ENCODE measurements at places on chromosomes 1 and 21.
A peak's percentile ranks its signal among the peaks of the same experiment; 100 is the strongest.

DNA sequence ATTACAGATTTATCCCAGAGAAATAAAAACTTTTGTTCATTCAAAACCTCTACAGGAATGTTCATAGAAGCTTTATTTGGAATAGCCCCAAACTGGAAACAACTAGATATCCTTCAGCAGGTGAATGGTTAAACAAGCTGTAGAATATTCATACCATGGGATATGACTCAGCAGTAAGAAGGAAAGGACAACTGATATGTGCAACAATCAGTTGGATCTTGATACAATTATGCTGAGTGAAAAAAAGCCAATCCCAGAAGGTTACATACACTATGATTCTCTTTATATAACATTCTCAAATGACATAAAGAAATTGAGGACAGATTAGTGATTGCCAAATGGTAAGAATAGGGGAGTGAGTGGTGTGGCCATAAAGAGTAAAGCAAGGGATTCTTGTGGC lies 376.7 kb downstream of the S1PR1 start:
- no peak for DNase-seq

- no peak for DNase-seq
These were observed 99.3 kb upstream of the ESRRG start for GRCh38 chr1:216822480-216822879.

DNA sequence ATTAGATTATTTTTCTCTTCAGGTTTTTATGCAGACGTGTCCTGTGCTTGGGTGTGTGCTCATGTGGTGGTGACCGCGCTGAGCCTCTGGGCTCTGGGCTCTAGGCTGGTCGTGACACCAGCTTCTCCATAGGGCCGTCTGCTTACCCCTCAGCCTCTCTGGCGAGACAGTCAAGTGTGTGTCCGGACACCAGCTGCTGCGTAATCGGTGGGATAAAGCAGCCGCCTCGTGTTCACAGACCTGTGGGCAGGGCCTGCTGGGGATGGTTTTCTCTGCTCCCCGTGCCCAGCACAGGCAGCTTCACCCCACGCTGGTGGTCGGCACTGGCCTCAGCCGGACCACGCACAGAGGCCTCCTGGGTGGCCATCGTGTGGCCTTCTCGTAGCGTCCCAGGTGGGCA lies 33.6 kb upstream of the DIP2A start:
- no peak for DNase-seq

GRCh38 chr1:93446837-93447451 lies 974 bp upstream of the FNBP1L start:
- DNase-seq: no peak

DNA sequence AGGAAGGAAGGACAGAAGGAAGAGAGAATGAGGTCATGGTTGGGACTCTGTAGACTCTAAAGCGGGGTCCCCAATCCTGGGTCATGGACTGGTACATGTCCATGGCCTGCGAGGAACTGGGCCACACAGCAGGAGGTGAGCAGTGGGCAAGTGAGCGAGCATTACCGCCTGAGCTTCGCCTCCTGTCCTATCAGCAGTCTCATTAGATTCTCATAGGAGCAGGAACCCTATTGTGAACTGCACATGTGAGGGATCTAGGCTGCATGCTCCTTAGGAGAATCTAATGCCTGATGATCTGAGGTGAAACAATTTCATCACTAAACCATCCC lies 128.9 kb downstream of the TRABD2B start:
- DNase-seq: no peak

DNA sequence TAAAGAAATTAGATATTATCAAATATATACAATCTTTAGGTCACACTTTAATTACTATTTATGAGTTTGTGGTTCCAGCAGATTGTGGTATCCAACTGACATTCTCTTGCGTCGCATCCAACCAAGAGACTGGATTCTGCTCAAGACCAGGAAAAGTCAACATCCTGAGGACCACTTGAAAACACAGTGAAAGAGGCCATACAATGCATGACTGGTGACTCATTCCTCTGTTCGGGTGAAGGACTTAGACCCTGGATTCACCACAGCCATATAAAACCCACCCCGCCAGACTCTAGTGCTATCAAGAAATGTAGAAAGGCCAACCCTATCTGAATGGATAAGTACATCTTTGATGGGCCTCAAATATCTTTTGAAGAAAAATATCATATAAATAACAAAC lies 14.5 kb upstream of the CFHR4 start:
- no peak for DNase-seq

DNA sequence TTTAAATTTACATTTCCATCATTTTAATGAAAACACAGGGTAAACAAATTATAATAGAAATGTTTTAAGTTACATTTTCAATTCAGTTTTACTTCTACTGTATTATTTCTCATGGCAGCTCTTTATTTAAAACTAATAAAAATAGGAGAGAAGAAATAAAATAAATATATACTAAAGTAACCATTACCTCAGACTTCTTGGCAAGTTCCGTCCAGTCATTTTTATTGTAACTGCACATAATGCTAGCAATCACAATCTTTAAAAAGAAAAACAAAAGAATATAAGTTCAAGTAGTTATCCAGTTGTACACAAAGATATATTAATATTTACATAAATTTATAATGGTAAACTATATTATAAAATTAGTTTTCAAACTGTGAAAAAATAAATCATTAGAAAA lies 538.6 kb downstream of the DPYD start:
- no peak for DNase-seq

GRCh38 chr1:26190373-26190987 lies at the start of gene CATSPER4:
Gene CATSPER4 (plus strand): TSS chr1:26190602. CDS start chr1:26190628, 26 bp downstream.
- DNase-seq: no peak

- DNase-seq: no peak
These were observed 76.0 kb upstream of the PTGFRN start for GRCh38 chr1:116833718-116834117.

- DNase-seq: no peak
These were observed 12.5 kb upstream of the ATF3 start for GRCh38 chr1:212595787-212596714.

DNA sequence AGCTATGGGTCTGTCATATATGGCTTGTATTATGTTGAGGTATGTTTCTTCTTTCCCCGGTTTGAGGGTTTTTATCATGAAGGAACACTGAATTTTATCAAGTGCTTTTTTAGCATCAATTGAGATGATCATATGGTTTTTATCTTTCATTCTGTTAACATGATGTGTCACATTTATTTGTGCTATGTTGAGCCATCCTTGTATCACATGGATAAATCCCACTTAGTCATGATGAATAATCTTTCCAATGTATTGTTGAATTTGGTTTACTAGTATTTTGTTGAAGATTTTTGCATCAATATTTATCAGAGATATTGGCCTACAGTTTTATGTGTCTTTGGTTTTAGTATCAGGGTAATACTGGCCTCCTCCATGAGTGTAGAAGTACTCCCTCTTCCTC lies 61.7 kb downstream of the GPR137B start:
- no peak for DNase-seq

- no peak for DNase-seq
These were observed 298.3 kb downstream of the MATN1 start for GRCh38 chr1:30425046-30425445.

DNA sequence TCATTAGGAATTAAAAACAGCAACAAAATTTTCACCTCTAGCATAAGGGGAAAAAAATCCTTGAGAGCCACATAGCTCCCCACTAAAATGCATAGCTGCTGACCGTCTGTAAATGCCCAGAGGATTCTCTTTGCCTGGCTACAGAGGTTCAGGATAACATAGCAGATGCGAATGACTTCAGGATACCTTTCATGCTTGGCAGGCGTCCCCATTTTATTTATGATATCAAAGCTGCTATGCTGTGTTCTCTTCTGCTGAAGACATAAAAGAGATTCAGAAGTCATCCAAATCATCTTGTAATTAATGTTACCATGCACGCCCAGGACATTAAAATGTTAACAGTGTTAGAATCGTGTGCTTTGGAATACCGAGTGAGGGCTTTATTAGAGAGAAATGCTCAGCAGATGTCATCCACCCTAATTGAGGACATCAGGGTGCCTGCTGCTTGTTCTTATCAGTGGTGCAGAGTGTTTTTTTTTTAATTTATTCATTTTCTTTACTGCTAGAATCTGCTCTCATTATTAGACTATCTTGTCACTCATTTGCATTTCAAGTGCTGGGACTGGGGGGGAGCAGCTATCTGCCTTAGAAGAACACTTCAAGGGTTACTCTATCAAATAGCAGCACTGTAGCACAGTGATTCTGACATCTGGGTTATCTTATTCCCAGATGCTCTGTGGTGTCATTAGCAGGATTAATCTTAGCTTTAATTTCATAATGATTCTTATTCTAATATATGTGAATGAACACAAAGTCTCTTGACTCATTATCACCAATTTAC lies 139.5 kb downstream of the ZNF326 start:
- DNase-seq: no peak

- DNase-seq: no peak
These were observed 49.4 kb downstream of the HSD3B1 start for GRCh38 chr1:119556423-119556822.

DNA sequence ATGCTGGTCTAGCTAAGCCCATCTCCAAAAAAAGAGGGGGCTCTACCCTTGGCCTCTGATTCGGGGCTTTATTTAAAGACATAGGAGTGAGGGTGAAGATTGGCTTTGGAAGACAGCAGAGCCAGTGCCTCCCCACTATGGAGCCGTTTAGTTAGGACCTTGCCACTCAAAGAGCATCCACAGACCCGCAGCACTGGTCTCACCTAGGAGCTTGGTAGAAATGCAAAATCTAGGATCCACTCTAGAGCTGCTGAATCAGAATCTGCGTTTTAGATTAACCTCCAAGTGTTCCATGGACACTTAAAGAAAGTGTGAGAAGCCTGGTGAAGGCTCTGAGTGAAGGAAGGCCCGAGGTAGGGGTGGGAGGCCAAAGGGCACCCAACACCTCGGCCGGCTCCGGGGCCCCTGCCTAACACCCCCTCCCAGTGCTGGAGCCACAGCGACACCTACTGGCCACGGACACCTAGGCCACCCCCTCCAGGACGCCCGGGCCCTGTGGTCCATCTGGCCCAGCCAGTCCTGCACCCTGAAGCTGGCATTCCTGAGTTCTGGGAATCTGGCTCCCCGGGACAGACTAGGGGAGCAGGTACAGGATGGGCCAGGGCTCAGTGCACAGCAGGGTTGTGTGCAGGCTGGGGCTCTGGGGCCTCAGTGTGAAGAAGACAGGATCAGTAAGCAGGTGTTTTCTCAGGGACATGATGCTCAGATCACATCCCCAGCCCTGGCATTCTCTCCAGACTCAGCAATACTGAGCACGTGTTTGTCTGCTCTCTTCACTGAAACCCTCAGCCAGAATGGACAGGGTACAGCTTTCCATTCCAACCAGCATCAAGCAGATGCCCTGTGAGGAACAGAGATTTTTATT lies 79.2 kb downstream of the TMEM53 start:
- peak; percentile 90 for DNase-seq

GRCh38 chr1:26064553-26064952 lies 2.9 kb downstream of the TRIM63 start:
- no peak for DNase-seq

- no peak for DNase-seq
These were observed 121.7 kb upstream of the RRP15 start for GRCh38 chr1:218163371-218163770.

GRCh38 chr21:38948377-38949069 lies 142.8 kb downstream of the ETS2 start:
- no peak for DNase-seq

DNA sequence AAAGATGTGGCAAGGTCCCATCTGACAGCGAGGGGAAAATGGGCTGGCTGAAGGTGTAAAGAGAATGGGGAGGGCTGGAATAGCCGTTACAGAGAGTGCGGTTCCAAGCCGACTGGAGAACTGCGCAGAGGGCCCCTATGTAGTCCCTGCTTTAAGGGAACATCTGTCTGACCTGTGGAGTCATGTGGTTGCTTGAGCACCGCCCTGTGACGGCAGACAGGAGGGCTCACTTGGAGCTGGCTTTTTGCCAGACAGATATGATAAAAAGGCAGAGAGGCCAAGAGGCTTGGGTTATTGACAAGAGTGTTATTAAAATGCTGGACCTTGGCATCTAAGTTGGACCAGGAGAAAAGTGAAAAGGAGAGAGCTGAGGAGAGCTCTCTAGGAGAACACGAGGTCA lies 5.9 kb upstream of the PTPRF start:
- no peak for DNase-seq

- no peak for DNase-seq
These were observed 17.9 kb upstream of the CSF1 start for GRCh38 chr1:109892561-109893368.

DNA sequence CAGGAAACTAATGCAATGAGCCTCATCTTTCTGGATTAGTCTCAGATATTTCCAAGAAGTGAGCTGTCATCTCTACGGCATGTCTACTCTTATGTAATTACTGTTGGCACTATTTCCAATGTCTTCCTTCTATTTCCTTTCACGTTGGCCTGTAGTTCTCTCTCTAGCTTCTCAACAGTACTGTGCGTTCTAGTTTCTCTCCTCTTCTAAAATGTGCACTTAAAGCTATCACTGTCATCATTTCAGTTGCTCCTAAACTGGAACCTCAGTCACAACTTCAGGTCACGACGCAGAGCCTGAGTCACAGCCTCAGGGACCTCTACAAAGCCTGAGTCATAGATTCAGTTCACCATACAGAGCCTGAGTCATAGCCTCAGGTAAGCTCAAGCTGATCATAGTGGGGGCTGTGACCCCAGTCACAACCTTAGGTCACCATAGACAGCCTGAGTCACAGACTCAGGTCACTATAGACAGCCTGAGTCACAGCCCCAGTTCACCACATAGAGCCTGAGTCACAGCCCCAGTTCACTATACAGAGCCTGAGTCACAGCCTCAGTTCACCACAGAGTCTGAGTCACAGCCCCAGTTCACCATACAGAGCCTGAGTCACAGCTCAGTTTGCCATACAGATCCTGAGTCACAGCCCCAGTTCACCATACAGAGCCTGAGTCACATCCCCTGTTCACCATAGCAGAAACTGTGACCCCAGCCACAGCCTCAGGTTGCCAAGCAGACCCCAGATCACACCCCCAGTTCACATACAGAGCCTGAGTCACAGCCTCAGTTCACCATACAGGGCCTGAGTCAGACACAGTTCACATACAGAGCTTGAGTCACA lies 13.0 kb downstream of the WNT9A start:
- no peak for DNase-seq

DNA sequence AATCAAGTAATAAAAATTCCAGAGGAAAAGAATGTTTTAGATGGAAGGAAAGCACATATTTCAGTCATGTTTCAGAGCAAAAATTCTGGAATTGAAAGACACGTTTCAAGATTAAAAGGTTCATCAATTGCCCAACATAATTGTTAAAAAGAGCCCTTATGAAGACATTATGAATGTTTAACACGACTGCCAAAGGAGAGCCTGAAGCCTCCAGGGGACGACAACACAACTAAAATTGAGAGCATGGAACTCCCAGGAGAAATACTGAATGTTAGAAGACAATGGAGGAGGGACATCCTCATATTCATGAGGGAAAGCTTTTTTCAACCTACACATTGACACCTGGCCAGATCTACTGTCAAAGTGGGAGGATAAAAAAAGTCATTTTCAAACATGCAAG lies 16.0 kb downstream of the OR2T11 start:
- no peak for DNase-seq

DNA sequence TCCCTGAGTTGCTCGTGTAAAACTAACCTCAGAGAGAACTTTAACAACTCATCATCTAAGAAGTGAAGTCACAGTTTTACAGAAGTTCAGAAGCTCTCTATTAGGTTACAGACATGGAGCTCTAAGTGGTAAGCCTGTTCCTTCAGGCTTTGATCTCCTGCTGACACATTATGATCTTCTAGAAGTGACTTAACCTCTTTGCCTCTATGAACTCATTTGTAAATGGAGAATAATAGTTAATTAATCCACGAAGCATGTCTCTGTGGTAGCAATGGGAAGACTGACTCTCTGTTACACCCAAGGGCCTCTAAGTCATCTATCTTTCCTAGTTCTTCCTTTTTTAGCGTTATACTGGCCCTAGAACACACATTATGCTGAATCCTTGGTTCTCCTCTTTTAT lies 157.9 kb upstream of the NRIP1 start:
- DNase-seq: no peak

- DNase-seq: no peak
These were observed 12.8 kb upstream of the CNTN2 start for GRCh38 chr1:205030241-205030640.
